ENCODE measurements at places on chromosomes 16 and 17.

- DNase-seq = no peak
Measured at GRCh38 chr17:1482680-1483079, 9.8 kb downstream of the MYO1C start.

- peak; percentile 25 for DNase-seq
Measured at GRCh38 chr16:24753437-24753836, 24.0 kb downstream of the TNRC6A start.

DNA sequence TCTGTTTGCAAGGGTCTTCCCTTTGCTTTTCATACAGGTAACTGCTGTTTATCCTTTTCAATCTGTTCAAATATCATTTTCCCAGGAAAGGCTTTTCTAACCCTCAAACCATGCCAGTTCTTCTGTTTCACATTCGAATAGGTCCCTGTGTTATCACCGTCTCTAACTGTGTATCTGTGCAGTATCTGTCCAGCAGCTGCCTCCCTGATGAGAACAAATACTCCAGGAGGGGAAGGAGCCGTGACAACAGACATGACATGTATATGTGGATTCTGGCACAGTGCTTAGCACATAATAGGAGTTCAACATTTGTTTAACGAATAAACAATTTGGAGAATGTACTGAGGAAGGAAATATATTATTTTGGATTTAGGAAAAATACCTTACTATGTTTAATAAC lies 95.7 kb downstream of the STX8 start:
- DNase-seq = no peak

DNA sequence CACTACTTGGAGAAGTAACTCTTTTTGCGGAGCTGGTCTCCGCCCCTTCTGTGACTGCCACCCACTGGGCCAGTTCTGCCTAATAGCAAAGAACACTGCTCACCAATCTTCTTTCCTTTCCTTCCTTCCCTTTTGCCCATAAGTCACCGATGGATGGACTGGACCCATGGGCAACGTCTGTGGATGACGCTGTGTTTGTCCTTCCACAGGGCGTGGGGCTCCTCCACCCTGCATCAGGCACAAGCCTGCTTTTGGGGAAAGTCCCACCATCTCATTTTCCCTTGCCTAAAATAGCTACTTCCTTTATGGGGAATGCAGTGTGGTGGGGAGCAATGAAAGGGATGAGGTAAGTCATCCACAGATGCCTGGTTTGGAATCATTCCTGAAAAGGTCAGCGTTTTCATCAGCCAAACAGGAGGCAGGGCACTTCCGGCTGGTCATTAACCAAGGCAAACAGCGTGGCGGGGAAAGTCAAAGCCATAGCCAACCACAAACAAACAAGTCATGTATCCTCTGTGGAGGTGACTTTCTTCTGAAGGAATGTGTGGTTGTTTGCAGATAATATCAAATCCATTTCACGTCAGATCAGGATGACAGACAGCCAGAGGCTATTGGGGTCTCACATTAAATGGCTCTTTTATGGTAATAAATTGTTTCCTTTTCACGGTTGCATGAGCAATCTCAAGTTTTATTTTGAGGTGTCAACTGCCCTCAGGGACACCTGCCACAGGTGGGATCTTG lies 30.7 kb upstream of the MED9 start:
- no peak for DNase-seq

DNA sequence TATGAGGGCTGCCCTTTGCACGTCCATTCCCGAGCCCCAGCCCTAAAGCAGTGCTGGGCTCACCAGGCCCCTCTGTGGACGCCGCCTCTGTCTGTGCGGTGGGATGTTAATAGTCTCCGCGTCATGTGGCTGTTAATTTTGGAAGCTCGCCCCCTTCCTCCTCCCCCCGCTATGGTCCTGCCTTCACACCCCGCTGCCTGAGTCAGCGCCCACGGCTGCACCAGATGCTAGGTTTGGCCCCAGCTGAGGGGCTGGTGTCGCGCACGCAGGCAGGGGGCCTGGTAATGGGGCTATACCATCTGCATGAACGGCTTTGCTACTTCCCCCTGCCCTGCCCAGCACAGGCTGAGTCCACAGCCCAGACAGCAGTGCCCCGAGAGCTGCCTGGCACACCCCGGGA lies 4.1 kb upstream of the SSTR5 start:
- no peak for DNase-seq

DNA sequence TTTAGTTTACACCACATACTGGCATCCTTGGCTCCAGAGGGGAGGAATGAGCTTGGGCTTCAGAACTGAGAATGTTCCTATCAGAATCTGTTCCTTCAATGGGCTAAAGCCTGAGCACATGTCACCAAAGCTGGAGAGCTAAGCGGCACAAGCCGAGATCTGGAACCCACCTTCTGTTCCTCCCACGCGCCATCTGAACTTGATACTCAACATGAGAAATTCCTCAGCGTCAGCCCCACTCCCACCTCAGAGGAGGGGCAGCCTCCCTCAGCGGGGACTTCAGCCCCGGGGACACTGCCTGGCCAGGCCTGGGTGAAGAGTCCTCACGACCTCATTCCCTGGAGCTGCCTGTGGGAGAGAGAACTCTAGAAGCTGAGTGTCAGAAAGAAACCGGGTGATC lies 22.8 kb upstream of the SLC47A1 start:
- no peak for DNase-seq

DNA sequence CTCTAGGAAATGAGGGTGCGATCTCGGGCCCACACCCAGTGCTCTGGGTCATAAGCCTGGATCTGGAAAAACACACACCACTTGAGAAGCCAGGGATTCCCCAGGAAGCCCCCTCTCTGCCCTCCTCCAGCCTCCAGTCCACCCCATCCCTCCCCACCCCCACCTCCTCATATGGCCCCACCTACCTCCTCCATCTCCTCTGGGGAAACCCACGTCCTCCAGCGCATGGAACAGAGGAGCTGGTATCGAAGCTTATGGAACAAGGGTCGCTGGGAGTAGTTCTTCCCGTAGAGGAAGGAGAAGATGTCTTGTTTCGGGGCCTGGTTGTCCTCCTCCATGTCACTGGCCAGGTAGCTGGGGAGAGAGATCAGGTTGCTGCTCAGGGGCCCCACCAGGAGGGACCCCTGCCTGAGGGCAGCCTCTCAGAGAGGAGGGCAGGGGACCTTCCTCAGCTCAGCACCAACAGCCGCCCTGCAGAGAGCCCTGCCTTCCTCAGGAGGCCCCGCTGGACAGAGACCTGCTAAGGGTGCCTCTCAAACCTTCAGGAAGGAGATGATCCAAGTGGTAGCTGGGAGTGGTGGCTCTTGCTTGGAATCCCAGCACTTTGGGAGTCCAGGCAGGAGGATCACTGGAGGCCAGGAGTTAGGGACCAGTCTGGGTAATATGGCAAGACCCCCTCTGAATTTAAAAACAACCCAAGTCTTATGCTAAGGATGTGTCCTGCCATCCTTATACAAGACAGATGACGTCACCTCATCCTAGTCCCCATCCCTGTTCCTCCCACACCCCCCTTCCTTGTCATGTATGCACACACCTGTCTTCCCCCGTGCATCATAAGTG lies 5.0 kb downstream of the SPDYE4 start:
- DNase-seq = no peak

- no peak for DNase-seq
Measured at GRCh38 chr16:56632156-56632847, at the start of gene MT1M. TSS of gene MT1M (plus strand) at chr16:56632659. CDS start at chr16:56632732, 73 bp downstream.

DNA sequence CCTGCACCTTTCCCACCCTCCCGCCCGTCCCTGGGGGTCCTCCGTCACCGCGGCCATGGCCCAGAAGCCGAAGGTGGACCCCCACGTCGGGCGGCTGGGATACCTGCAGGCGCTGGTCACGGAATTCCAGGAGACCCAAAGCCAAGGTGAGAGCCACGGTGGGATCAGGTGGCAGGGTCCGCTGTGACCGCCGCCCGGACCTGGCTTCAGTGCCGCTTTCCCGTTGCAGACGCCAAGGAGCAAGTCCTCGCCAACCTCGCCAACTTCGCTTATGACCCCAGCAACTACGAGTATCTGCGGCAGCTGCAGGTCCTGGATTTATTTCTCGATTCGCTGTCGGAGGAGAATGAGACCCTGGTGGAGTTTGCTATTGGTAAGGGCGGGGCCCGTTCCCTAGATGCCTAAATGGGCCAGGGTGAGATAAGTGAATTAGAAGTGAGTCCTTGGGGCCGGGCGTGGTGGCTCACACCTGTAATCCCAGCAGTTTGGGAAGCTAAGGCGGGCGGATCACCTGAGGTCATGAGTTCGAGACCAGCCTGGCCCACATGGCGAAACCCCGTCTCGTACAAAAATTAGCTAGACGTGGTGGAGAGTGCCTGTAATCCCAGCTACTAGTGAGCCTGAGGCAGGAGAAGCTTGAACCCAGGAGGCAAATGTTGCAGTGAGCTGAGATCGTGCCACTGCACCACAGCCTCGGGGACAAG lies 617 bp downstream of the ARMC7 start:
- DNase-seq = no peak

GRCh38 chr17:28173801-28174200 lies 131.3 kb downstream of the NLK start:
- DNase-seq = no peak

- DNase-seq = no peak
Measured at GRCh38 chr17:33779234-33779591, 475.9 kb upstream of the CCL2 start.

- DNase-seq = no peak
Measured at GRCh38 chr16:5064915-5065314, 841 bp downstream of the C16orf89 start.

DNA sequence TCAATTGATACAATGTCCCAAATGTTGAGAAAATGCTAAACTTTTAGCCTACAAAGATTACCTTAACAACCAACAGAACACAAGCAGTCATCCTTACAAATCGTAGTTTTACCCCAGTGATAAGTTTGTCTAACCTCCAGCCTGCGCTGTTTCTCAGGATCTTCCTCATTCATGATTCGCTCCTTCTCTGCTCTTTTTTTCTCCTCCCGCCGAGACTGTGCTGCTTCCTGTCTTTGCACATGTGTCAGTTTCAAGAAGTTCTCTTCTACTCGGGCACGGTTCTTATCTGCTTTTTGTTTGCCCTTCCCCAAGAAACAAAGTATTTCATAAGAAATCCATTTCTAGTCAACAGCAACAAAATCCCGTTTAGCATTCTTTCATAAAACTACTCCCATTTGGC lies 10.2 kb upstream of the STRADA start:
- DNase-seq = no peak

DNA sequence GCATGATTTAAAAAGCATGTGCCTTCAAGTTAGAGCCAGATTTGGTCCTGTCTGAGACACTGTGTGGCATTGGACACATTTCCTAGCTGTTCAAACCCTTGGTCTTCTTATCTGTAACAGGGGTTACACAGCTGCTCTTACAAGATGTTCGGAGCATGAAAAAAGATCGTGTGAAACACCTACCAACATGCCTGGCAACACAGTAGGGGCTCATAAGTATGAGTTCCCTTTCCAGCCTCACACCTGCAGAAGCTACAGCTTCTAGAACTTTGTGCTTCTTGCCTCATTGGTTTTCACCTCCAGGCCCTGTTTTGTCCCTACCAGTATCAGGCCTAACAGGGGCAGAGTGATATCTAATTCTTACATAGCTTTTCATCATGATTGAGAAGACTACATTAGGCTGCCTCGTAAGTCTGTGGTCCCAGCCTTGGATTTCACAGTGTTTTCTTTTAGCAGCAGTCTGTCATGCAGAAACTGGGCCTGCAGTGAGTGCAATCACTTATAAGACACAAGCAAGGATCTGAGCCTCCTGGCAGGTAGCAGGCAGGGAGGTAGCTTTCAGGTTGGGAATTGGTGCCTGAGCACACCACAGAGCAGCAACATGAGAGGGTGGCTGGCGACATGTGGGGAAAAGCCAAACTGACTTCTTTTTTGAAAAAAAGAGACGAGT lies 78.8 kb downstream of the CCDC182 start:
- DNase-seq = no peak

- DNase-seq = no peak
Measured at GRCh38 chr17:57221366-57222350, 34.7 kb upstream of the MSI2 start.

DNA sequence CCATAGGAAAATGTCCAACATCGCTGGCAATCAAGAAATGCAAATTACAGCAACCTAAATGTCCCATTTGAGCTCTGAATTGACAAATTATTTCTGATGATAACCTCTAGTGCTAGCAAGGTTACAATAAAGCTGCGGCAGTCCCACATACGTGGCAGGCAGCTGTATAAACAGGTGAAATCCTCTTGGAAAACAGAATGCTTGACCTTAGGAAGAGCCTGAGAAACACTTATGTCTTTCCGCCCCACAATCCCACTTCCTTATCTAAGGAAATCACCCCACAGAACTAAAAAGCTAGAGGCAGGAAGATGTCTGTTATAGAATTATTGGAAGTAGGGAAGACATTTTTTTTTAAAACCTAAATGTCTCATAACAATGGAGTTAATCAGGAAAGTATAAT lies 154.3 kb downstream of the KATNIP start:
- no peak for DNase-seq

DNA sequence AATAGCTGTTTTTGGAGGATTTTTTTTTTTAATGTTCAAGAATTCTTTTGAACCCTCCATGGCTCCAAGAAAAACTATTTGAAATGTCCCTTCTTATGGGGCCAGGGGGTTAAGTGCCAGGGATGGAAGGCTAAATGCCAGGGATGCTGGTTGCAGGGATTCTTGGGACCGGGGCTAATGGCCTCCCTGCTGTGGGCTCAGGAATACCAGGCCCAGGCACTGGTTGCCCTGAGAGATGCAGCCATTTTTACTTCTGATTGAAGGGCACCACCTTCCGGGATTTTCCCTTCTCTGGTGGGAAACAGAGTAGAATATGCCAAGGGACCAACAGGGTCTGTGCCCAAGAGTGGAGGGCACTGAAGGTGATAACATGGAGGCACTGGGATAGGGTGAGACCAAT lies 10.9 kb upstream of the KAT7 start:
- DNase-seq = no peak

GRCh38 chr17:1108765-1109605 lies 70.8 kb downstream of the ABR start:
- DNase-seq = peak; percentile 42

GRCh38 chr17:47717261-47717697 lies 15.8 kb upstream of the TBX21 start:
- no peak for DNase-seq

GRCh38 chr17:50114849-50115357 lies 15.1 kb downstream of the SAMD14 start:
- DNase-seq = no peak

- DNase-seq = no peak
Measured at GRCh38 chr16:13767215-13767614, 152.7 kb upstream of the ERCC4 start.

GRCh38 chr16:8493972-8494371 lies 96.3 kb downstream of the TMEM114 start:
- DNase-seq = no peak

- DNase-seq = no peak
Measured at GRCh38 chr16:15031179-15031578, 24.7 kb downstream of the NTAN1 start.
